ENCODE measurements at places on chromosomes 7 and 10. TPM values are rescaled to one million over a fixed set of nuclear protein-coding genes. Genes with fewer than 3 reads are reported as not detected.

Gene PAX4
- total RNA-seq, result not detected

Gene SLC13A4
- 0.59 TPM for total RNA-seq

Gene NDUFA5
- total RNA-seq, result 21.0 TPM

Gene TMEM236
- total RNA-seq, result not detected

Gene HELLS
- total RNA-seq, result 28.6 TPM

Gene DOCK1
- total RNA-seq, result 21.0 TPM

Gene VWDE
- 0.17 TPM for total RNA-seq

Gene GSTO2
- 7.6 TPM for total RNA-seq

Gene SPDYE5
- not detected for total RNA-seq

Gene AKR1D1
- not detected for total RNA-seq

Gene PIP
- total RNA-seq, result not detected

Gene GJD4
- not detected for total RNA-seq

Gene OPN1SW
- total RNA-seq, result not detected

Gene LRRC4
- total RNA-seq, result 0.45 TPM

Gene ARHGAP22
- total RNA-seq, result 28.9 TPM

Gene IGF2BP3
- 38.2 TPM for total RNA-seq

Gene FLNC
- total RNA-seq, result 208 TPM

Gene IL2RA
- total RNA-seq, result not detected

Gene FGFBP3
- 2.2 TPM for total RNA-seq

Gene TRIL
- 0.84 TPM for total RNA-seq

Gene SLC39A12
- not detected for total RNA-seq

Gene ADARB2
- total RNA-seq, result not detected

Gene COL13A1
- total RNA-seq, result 24.4 TPM

Gene OR9A2
- not detected for total RNA-seq

Gene PAPOLB
- total RNA-seq, result not detected

Gene BTBD16
- total RNA-seq, result not detected

Gene ANKRD61
- total RNA-seq, result not detected

Gene GRB10
- total RNA-seq, result 26.3 TPM

Gene AKR1C4
- not detected for total RNA-seq

Gene MEST
- 82.5 TPM for total RNA-seq

Gene NODAL
- total RNA-seq, result not detected

Gene CRYGN
- not detected for total RNA-seq

Gene JCAD
- 1.8 TPM for total RNA-seq

Gene RNF148
- total RNA-seq, result not detected

Gene SFRP5
- total RNA-seq, result not detected

Gene C7orf57
- total RNA-seq, result not detected

Measured in bronchus fibroblast of lung (primary cell).